ENCODE measurements at places on chromosomes 11 and 22.

DNA sequence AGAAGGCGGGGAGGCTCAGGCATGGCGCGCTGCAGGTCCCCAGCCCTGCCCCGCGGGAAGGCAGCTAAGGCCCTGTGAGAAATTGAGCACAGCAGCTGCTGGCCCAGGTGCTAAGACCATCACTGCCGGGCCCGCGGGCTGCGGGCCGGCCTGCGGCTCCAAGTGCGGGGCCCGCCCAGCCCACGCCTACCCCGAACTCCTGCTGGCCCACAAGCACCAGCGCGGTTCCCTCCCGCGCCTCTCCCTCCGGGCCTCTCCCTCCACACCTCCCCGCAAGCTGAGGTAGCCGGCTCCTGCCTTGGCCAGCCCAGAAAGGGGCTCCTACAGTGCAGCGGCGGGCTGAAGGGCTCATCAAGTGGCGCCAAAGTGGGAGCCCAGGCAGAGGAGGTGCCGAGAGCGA, 4.6 kb upstream of the RDX start:
- no peak for DNase-seq

- DNase-seq = no peak
Measured at GRCh38 chr22:42747701-42748513, 27.2 kb upstream of the A4GALT start.

GRCh38 chr11:104169091-104169490, 5.1 kb upstream of the PDGFD start:
- DNase-seq = no peak

GRCh38 chr11:125306476-125306875, 141.9 kb downstream of the PKNOX2 start:
- DNase-seq = no peak

DNA sequence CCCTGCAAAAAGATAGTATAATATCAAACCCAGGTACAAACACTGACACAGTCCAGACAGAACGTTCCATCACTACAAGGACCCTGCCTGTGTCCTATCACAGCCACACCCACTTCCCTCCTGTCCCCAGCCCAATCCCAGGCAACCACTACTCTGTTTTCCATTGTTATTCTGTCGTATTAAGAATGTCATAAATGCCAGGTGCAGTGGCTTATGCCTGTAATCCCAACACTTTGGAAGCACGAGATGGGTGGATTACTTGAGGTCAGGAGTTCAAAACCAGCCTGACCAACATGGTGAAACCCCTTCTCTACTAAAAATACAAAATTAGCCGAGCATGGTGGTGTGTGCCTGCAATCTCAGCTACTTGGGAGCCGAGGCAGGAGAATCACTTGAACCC, 89.0 kb downstream of the TRMU start:
- DNase-seq = no peak

DNA sequence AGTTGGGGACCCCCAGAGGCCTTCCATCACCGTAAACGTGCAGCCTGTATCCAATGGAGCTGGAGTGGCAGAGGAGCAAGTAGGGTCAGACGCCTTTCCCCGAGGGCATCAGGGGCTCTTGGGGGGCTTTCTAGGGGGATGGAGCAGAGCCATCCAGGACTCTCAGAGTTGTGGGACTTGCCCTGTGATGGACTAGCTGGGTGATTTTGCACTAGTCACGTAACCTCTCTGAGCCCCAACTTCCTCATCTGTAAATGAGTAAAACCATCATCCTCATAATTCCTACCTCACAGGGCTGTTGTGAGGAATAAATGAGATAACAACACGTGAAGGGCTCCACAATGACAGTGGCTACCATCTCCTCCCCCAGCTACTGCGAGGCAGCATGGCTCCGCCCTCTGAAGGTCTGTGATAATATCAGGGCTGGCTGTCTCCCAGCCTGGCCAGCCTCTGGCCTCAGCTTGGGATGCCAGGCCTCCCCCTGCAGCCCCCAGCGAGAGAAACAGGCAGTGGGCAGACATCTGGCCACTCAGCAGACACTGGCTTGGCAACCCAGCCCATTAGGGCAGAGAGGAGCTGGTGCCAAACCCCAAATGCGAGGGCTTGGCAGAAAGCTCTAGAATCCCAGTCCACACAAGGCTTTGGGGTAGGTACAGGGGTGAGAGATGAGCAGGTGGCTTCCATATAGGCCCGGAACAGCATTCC, 6.7 kb downstream of the USP2 start:
- DNase-seq = no peak

DNA sequence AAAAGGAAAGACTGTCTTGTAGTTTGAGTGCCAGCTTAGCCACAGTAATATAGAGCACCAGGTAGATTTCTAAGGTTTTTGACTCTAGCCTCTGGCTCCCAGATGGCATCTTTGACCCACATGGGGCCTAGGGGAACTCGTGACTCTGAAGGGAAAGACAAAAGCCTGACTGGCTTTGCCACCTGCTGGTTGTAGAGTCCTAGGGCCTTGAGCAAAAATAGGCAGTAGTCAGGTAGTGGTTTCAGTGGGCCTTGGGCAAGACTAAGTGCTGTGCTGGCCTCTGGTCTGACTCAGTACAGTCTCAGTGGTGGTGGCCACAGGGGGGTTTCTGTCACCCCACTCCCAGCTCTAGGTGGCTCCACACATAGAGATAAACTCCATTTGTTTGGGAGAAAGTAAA, 349.4 kb downstream of the FAM181B start:
- DNase-seq = no peak

- DNase-seq = no peak
Measured at GRCh38 chr11:45396394-45396793, 110.3 kb upstream of the SYT13 start.

DNA sequence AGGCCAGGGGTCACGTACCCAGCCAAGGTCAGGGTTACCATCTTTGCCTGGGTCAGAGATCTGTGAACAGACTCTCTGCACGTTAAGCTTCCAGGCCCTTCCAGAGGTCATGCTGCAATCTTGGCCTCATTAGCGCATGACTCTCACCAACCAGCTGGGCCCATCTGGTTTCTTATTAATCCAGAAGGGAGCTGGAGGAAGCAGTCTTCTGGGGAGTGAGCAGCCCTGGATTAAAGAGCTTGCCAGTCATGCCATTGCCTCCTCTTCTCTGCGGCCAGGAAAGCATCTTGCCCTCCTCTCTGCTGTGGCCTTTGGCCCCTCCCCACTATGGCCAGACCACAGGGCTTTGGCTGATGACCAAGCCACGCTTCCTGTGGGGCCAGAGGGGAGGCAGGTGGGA, 57.4 kb downstream of the CHST1 start:
- DNase-seq = no peak

DNA sequence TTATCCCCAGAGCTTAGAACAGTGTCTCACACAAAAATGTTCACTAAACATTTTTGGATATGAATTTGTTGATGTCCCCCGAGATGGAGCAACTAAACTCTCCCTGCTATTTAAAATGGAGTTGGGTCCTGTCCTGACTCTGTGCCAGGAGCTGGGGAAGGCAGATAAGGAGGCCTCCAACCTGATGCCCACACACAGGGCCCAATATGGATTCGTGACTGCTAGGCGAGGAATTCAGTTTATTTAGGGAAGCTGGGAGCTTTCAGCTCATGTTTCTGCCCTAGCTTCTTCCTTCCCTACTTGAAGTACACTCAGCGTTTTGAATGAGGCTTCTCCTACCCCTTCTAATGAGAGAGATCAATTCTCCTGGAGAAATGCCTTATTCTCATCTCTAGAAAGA, 373.0 kb upstream of the LARGE1 start:
- no peak for DNase-seq

GRCh38 chr22:37514526-37515051, 4.6 kb downstream of the CARD10 start:
- no peak for DNase-seq

GRCh38 chr11:96276836-96277235, 66.2 kb downstream of the MAML2 start:
- DNase-seq = no peak

GRCh38 chr11:78869293-78869692, 294.6 kb upstream of the NARS2 start:
- DNase-seq = no peak

DNA sequence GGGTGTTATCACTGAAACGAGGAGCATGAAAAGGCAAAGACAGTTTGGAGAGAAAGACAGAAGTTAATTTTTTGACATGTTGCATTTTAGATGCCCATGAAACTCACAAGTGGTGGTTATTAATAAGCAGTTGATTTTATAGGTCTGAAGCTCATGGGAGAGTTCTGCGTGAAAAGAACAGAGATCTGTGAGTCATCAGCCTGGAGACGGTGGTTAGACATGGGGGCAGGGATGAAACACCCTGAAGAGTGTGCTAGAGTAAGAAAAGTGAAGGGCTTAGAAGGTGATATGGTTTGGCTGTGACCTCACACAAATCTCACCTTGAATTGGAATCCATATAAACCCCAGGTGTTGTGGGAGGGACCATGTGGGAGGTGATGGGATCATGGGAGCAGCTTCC, 289.1 kb upstream of the ISX start:
- DNase-seq = no peak

Data from activated CD8-positive, alpha-beta memory T cell treated with anti-CD3 and anti-CD28 coated beads for 4 hours (primary cell).